Stimulated activated CD8-positive, alpha-beta memory T cell treated with anti-CD3 and anti-CD28 coated beads, Interleukin-15, amount 100 ng/mL, for 4 hours (primary cell): ENCODE measurements at places on chromosomes 4 and X.

DNA sequence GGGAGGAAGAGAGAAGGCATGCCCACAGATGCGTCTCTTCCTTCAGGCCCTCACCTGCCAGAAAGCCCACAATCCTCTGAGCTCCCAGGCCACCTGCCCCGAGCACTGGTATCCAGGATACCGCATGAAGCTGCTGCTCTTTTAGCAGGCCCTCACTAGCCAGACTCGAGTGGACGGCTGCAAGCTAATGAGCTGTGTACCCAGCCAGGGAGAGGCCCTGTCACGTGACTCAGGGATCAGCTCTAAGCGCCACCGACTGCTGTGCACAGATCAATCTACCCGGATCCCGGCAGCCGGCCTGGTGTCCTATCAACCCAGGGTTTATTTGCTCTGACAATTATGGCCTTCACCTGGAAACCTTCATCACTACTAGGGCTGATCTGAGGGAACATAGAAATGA, 39.0 kb downstream of the BCOR start:
- no peak for DNase-seq

GRCh38 chr4:101981756-101982155, 191.2 kb downstream of the BANK1 start:
- no peak for DNase-seq

- no peak for DNase-seq
Measured at GRCh38 chr4:118969359-118969758, 80.7 kb downstream of the SYNPO2 start.

- no peak for DNase-seq
Measured at GRCh38 chrX:128439159-128439558, 387.0 kb upstream of the ACTRT1 start.

GRCh38 chr4:86448871-86449270, 89.0 kb upstream of the MAPK10 start:
- no peak for DNase-seq

DNA sequence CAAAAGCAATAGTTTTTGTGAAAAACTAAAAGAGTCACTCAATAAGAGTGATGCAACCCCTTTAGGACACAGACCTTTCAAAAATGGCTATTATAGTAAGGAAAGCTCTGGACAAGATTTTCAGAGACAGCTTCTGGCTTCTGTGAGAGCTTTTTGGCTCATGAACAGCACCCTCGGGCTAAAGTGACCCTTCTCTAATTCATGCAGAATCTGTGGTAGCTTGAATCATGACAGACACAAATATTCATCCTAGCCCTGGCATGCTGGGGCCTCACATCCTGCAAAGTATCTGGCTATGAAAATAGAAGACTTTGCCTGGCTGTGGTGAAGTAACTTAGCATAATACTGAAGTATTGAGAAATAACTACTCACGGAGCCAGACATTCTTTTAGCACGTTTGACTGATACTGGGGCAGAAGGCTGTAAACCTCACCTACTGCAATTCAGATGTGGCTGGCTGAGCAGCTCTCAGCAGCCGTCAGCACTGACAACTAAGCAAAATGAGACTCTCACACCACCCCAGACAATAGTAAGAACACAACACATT, 327.3 kb downstream of the MAPK10 start:
- no peak for DNase-seq

- no peak for DNase-seq
Measured at GRCh38 chrX:137574784-137575293, 8.9 kb downstream of the ZIC3 start.

- no peak for DNase-seq
Measured at GRCh38 chrX:152537373-152537772, 86.3 kb upstream of the GABRA3 start.

DNA sequence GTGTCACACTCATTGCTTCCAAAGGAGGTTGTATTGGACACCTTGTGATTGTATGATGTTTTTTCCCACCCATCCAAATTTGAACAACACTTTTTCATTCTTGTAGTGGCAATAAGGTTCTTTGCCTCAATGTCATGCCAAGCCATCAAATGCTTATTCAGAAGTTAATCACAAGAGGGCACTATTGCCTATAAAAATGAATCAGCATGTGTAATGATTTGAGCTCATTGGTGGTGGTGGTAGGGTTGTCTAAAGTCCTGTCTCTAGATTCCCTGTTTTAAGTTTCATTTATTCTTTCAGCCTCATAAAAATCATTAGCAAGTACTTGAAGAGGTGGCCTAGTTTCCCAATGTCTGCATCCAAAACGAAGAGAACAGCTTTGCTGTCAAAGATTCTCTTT, 37.0 kb downstream of the IRS4 start:
- DNase-seq: no peak

- no peak for DNase-seq
Measured at GRCh38 chr4:71188156-71188640, 150.6 kb upstream of the SLC4A4 start.

DNA sequence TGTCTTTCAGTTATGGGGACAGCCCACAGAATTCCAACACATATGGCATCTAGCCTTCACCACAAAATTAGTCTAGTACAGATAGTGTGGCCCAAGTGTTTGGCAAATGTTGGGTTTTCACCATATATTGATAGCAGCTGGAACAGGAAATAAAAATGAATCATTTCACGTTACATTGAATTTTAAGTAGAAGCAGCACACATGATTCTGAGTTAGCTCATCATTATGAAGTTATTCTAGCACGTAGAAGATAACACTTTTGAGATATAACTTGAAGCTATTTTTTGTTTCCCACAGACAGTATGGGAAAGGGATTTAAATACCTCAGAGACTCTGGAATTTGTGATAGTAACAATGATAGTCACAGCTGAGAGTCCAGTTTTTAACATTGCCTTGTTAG, 118.7 kb downstream of the FAT4 start:
- no peak for DNase-seq

GRCh38 chr4:3746701-3747580, 19.2 kb upstream of the ADRA2C start:
- DNase-seq: no peak

DNA sequence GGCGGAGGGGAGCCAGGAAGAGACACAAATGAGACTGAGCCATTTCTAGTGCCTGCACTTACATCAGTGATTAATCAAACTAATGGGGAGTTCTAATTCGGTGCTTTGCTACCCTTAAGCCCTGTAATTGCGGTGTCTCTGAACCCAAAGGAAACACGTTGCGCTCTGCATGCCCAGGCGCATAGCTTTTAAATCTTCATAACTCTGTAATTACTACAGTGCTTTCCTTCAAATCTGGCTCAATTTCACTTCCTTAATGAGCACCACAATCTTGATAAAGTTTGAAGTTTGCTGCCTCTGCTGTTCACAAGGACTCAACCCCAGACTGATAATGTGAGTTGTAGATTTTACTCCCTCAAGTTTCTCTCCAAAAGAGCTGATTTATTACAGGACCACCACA, 5.7 kb upstream of the NHS start:
- DNase-seq: no peak

DNA sequence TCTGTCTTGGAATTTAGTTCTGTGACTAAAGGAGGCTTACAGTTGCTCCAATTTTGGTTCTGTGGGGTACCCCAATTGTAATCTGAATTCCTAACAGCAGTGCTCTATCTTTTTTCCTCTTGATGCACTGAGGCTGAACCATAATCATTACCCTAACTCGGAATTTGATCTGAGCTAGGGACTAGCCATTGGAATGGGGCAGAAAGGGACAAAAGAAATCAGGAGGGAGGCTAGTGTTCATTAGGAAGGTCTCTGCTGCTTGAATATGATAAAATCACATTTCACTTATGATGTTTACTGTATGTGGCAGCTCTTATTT, 2.7 kb downstream of the KLF3 start:
- DNase-seq: no peak

DNA sequence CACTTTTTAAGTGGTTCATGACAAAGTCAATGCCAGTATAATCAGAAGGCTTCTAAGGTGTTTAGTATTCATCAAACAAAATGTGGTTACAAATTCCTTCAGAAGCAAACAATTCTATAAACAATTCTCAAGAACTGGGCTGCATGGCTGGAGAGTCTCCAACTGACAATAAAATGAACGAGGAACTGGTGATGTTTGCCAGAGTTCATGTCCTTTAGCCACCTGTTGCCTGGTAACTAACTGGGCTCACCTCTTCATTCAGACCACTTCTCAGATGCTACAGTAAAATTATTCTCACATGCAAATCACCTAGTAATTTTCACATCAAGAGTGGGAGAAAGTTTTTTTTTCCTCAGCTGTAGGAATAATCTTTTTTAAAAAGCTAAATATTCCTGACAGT, 53.3 kb downstream of the CAMK2D start:
- no peak for DNase-seq

DNA sequence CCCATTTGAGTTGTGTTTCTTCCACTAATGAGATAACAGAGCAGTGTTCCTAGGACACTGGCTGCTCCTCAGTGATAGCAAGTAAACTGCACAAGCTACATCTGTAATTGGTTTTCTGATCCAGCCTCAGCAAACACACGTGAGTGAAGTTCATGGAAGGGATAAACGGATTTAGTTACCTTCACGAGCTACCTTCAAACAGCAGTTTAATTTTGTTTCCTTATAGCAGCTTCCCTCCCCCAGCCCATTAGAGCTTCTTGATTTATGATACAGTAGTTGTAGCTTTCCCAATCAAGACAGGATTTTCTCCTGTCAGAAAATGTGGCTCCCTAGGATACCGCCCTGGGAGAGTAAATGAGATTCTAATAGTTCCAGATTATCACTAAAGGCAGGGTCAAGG, 634.2 kb upstream of the FAT1 start:
- DNase-seq: no peak

GRCh38 chrX:19392703-19393102, 49.0 kb downstream of the PDHA1 start:
- no peak for DNase-seq

GRCh38 chr4:125736057-125736456, 421.3 kb downstream of the FAT4 start:
- no peak for DNase-seq

- no peak for DNase-seq
Measured at GRCh38 chrX:15977644-15978043, 123.0 kb upstream of the AP1S2 start.

DNA sequence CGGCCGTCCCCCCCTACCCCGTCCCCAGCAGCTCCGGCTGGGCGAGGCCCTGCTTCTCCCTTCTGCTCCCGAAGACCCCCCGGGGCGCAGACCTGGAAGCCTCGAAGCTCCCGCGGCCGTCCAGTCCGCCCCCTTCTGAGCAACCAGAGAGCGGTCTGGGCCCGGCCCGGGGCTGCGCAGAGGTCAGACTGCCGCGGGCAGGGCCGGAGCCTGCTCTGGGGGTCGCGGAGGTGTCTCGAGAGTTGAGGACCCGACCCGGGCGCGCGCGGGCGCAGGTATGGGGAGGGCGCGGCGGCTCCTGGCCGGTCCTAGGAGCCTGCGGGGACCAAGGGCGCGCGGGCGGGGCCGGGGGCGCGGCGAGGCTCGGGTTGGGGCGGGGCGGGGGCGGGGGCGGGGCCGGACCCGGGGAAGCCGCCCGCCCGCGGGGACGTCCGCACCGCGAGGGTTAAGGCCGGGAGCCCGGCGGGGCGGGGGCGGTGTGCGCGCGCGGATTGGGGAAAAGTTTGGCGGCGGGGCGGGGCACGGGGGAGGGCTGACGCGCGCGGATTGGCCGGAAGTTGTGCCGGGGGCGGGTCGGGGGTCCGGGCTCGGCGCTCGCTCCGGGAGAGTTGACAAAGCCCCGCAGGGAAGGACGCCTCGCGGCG, at the start of gene FGFRL1:
FGFRL1 (plus strand) TSS at position 605 of the 644 bp plus-strand sequence. CDS start 860 bp downstream, outside the sequence.
- DNase-seq: peak; percentile 78
